Stimulated activated CD4-positive, alpha-beta T cell treated with anti-CD3 and anti-CD28 coated beads, Interleukin-2, amount 100 ng/mL, for 24 hours (primary cell): ENCODE measurements at places on chromosomes 16 and 17.

GRCh38 chr16:13856811-13857511, 63.0 kb upstream of the ERCC4 start:
- no peak for DNase-seq

DNA sequence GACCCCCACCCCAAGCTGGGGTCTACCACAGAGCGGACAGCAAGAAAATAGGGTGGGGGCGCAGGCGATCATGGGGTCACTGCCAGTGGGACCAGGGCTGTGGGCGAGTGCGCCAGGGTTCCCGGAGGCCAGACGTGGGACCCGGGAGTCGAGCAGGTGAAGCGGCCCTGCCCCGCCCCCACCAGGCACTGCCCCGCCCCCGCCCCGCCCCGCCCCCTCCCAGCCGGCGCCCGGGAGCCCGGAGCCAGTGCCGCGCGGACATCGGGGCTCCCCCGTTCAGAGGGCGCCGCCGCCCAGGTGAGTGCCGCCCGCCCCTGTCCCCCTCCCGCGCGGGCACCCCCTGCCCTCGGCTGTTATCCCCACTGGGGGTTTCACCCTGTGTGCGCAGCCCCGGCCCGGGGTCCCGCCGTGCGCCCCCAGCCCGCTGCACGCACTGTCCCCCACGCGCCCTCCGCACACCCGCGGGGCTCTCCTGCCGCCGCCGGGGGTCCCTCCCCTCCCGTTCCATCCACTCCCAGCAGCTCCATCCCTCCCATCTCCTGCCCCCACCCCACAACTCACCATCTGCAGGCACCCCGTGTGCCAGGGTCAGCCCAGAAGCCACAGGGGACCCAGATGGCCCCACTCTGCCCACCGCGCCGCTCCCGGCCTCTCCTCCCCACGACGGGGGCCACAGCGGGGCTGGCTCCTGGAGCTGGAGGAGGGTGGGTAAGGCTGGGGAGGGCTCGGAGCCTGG, at the start of gene SSTR5:
TSS of gene SSTR5 (plus strand) at position 222 of the 736 bp plus-strand sequence. CDS start 6,122 bp downstream, outside the sequence.
- no peak for DNase-seq

DNA sequence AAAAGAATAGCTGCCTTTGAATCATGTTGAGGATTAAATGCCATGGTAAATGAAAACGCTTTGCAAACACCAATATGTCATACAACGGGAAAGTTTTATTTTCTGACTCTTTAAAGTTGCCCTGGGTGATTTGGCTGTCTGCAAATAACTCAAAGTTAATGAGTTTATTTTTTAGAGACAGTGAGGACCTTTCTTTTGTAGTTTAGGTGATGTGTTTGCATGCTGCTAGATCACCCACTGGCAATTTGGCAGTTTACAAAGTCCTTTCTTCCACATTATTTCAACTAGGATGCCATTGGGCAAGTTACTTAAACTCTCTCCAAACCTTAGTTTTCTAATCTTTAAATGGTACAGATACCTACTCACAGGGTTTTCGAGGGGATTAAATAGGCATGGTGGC, 37.8 kb downstream of the GDE1 start:
- DNase-seq = no peak

- no peak for DNase-seq
These were observed 6.9 kb downstream of the MYCBPAP start for GRCh38 chr17:50514936-50515702.

DNA sequence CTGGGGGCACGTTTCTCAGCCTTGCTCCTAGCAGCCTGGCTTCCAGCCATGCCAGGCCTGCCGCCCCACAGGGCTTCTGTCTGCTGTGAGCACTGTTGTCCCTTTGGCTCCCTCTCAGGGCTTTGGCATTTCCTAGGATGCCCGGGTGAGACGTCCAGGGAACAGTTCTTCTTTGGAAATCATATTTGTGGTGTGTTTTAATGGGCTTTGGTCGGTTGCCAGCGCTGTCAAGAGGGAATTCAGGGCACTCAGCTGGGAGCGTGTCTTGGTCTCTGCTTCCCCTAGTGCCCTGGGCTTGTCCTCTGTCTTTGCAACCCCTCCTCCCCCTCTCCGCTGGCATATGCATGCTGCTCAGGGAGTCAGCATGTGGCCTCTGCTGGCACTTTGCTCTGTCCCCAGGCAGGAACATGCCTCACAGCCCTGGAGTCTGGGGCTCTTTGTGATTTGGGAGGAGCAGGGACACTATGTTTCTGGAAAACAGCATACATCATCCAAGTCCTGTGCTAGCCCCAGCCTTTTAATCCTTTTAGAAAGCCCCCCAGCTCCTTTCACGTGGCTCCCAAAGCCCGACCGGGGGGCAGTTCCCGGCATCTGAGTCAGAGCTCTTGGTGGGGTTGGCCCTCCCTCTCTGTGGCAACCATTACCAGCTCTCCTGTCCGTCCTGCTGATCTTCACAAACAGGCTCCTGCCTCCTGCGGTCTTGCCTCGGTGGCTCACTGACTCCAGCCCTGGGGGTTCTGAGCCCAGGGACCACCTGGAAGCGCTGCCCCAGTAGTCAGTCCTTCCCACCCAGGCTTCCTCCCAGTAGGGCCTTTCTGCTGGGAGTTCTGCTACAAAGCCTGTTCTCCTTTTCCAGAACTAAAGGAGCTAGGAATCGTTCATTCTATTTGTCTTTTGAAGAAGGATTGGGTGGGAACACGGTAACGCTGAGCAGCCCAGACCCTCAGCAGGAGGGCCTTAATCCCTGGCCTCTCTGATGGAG, 26.7 kb downstream of the SAP30BP start:
- DNase-seq = no peak

DNA sequence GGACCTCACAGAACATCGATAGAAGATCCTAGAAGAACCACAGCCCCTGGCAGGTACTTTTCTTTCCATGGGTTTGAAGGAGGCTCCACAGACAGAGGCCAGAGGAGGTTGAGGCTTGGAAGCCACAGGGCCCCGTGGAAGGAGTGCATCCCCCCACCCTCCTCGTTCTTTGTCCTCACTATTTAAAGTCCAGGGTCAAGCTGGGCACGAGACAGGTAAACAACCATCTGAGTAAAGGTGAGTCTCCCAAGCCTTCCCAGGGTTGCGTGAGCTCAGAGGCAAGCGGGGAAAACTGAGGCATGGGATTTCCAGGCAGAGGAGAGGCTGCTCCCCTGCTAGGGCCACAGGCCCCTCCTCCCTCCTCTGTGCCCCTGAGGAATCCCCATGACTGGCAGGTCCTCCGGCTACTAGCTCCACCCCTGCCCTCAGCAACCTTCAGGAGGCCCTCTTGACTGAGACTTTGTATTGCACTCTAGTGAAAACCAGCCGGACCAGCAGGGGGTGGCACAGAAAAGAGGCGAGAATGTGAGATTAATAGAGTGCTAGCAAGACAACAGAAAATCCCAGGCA, 927 bp upstream of the SULT1A2 start:
- DNase-seq = no peak
